Islet precursor cell (in vitro differentiated cells): ENCODE measurements at places on chromosomes 6 and 20.
A peak's percentile ranks its signal among the peaks of the same experiment; 100 is the strongest.

DNA sequence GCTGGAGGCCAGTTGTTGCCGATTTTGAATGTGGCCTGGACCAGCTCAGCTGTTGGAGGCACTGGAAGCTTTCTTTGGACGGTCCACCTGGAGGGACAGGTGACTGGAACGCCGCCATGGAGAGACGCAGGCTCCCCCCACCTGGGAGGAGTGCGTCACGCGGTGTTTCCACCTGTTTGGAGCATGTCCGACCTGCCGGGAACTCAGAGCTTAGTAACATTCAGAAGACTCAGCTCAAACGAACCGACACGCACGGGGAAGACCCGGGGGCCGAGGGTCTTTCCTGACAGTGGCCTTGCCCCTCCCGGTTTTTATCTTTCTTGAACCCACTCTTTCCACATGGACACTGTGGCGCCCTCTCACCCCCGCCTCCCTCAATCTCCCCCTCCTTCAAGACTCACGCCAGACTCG is 141.6 kb downstream of the SMOC2 start:
- peak; percentile 44 for DNase-seq

GRCh38 chr20:40970218-40970617 is 58.4 kb upstream of the TOP1 start:
- peak; percentile 58 for DNase-seq

DNA sequence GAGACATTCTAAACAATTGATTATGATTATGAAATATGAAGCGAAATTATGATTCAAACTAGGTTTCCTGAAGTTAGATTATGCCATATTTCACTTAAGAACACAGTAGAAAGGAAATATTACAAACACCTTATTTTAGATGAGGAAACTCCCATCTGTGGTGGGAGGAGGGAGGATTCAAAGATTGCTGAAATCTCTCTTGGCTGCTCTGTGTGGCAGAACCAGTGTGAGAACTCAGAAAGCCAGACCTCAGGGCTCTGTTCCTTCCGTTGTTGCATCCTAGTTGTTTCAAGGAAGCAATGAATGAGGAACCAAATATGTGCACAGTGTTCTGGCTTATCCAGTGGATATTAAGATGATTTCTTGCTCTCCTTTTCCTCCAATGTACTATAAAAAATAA is 2.1 kb downstream of the TAAR5 start:
- no peak for DNase-seq

GRCh38 chr6:38481851-38482250 is 157.9 kb downstream of the BTBD9 start:
- no peak for DNase-seq

GRCh38 chr20:45049904-45050471 is 50.9 kb downstream of the KCNS1 start:
- no peak for DNase-seq

DNA sequence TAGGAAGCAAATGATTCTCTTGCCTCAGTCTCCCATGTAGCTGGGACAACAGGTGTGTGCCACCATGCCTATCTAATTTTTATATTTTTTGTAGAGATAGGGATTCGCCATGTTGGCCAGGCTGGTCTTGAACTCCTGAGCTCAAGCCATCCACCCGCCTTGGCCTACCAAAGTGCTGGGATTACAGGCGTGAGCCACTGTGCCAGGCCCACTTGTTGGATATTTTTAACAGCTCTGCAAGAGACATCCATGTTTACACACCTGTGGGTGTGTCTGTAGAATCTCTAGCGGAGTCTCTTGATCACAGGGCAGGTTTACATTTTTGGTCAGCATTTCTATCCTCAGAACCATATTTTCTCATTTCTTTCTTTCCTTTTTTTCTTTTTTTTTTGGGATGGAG is 53.1 kb upstream of the ZFP64 start:
- no peak for DNase-seq

DNA sequence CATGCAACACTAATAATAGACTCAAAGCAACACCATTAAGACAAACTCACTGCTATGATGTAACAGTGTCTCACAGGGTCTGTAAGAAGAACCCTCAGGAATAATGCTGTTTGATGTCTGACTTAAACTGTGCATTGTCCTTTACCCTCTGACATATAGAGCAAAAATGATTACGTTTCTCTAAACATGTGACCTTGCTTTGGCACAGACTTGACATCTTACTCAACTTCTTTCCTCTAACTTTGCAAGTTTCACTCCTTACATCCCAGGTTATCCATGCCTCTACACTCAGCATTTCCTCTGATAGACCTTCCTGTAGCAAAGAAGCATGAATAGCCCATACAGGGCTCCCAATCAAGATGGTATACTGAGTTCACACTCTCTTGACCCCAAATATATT is 252.7 kb downstream of the UST start:
- DNase-seq: no peak

- no peak for DNase-seq
Measured at GRCh38 chr6:71400852-71401251, 112.2 kb downstream of the OGFRL1 start.

- no peak for DNase-seq
Measured at GRCh38 chr20:48823476-48823875, 4.3 kb downstream of the PREX1 start.

- DNase-seq: no peak
Measured at GRCh38 chr6:1781152-1781816, 171.6 kb downstream of the FOXC1 start.

DNA sequence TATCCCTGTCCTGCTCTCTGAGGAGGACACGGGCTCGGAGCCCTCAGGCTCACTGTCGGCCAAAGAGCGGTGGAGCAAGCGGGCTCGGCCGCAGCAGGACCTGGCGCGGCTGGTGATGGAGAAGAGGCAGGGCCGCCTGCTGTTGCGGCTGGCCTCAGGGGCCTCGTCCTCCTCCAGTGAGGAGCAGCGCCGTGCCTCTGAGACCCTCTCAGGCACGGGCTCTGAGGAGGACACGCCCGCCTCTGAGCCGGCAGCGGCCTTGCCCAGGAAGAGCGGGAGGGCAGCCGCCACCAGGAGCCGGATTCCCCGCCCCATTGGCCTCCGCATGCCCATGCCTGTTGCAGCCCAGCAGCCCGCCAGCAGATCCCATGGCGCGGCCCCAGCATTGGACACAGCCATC is 14.2 kb upstream of the SLC22A7 start:
- DNase-seq: no peak

GRCh38 chr6:109902870-109903269 is 75.2 kb upstream of the GPR6 start:
- DNase-seq: no peak

- DNase-seq: peak; percentile 88
Measured at GRCh38 chr20:58209652-58210397, 18.6 kb downstream of the ANKRD60 start.

DNA sequence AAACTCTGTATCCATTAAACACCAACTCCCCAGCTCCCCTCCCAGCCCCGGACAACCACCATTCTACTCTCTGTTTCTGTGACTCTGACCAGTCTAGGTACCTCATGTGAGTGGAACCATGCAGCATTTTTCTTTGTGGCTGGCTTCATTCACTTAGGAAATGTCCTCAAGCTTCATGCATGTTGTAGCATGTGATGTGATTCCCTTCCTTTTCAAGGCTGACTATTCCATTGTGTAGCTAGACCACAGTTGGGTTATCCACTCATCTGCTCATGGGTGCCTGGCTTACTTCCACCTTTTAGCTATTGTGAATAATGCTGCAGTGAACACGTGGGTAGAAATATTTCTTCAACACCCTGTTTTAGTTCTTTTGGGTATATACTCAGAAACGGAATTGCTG is 8.8 kb upstream of the BPHL start:
- DNase-seq: no peak

- DNase-seq: no peak
Measured at GRCh38 chr20:49935746-49936152, 448 bp upstream of the RNF114 start.

DNA sequence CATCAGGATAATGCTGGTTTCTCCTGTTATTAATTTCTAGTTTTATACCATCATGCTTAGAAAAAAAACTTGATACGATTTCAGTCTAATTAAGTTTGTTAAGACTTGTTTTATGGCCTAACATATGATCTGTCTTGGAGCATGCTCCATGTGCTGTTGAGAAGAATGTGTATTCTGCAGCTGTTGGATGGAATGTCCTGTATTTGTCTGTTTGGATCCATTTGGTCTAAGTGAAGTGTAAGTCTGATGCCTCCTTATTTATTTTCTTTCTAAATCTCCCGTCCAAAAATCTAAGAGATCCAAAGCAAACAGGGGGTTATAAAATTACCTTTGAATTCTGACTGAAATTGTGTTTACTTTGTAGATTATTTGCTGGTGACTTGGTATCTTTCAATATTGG is 30.0 kb upstream of the PRND start:
- no peak for DNase-seq

- DNase-seq: no peak
Measured at GRCh38 chr6:33505548-33506370, 51.4 kb downstream of the ZBTB9 start.

GRCh38 chr6:91117550-91117949 is 530.7 kb upstream of the MAP3K7 start:
- no peak for DNase-seq
